ENCODE measurements at places on chromosomes 4 and X. TPM values are rescaled to one million over a fixed set of nuclear protein-coding genes. Genes with fewer than 3 reads are reported as not detected.
A peak's percentile ranks its signal among the peaks of the same experiment; 100 is the strongest.

GRCh38 chrX:18166068-18166467, 54.6 kb downstream of the BEND2 start:
- DNase-seq, result no peak

- DNase-seq, result no peak
Observed at GRCh38 chr4:68176500-68176899, 46.8 kb upstream of the TMPRSS11F start.

GRCh38 chr4:45831692-45832091, 292.2 kb downstream of the GABRG1 start:
- DNase-seq, result no peak

GRCh38 chr4:158020176-158020575, 152.6 kb downstream of the GASK1B start:
- DNase-seq, result peak; percentile 20

GRCh38 chrX:125622899-125623298, 303.2 kb downstream of the TEX13C start:
- no peak for DNase-seq

The BMX gene
- not detected for total RNA-seq

All from NCI-H460 (cell line).